ENCODE measurements at places on chromosomes 16 and 17.

GRCh38 chr17:80220736-80221215, 549 bp downstream of the SLC26A11 start:
- DNase-seq = no peak

DNA sequence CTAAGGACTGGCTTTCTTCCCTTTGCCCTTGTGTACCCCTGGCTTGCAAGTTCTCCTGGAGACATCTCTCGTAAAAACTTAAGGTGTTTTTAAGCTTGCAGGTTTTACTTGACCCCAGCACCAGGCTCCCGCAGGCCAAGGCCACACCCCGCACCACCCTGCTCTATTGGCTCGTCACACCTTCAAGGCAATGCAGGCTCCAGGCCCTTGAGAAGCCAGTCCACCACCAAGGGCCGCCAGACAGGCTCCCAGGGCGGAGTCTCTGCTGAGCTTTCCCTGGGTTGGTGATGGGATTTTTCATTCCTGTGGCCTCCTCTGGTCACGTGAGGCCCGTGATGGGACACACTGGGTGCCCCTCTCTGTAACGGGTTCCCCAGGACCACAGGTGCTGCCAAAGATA, 9.9 kb downstream of the CSNK1D start:
- no peak for DNase-seq

DNA sequence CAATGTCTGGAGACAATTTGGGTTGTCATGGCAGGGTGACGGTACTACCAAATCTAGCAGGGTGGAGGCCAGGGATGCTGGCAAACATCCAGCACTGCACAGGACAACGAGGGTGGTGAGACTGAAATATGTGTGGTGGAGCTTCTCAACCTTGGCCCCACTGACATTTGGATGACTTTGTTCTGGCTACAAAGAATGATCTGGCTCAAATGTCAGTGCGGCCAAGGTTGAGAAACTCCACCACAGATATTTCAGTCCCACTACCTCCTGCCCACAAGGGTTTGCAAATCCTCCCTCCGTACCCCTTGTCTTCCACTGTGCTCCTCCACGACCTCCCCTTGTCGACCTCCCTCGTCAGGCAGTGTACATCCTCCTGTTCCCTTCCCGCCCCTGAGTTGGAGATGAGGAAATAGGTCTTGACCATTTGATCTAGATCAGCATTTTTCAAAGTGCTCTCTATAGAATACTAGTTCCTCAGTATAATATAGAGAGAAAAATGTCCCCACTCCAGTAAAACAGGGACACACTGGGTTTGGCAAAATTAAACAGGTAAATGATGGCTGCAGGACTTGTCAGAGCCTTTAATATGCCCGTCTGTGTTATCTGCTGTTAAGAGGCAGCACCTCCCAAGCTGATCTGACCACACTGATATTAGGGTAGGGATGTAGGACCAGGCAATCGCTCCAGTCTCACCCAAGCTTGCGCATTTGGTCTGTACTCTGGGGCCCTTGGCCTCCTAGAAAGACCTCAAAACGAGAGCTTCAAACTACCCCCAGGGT, 6.8 kb downstream of the OSGIN1 start:
- DNase-seq = no peak

GRCh38 chr17:59093702-59094231, 12.9 kb downstream of the TRIM37 start:
- DNase-seq = no peak

GRCh38 chr16:75039941-75040340, 41.1 kb downstream of the ZNRF1 start:
- DNase-seq = no peak

- DNase-seq = no peak
These were observed 174.0 kb downstream of the KATNIP start for GRCh38 chr16:27723711-27724481.

DNA sequence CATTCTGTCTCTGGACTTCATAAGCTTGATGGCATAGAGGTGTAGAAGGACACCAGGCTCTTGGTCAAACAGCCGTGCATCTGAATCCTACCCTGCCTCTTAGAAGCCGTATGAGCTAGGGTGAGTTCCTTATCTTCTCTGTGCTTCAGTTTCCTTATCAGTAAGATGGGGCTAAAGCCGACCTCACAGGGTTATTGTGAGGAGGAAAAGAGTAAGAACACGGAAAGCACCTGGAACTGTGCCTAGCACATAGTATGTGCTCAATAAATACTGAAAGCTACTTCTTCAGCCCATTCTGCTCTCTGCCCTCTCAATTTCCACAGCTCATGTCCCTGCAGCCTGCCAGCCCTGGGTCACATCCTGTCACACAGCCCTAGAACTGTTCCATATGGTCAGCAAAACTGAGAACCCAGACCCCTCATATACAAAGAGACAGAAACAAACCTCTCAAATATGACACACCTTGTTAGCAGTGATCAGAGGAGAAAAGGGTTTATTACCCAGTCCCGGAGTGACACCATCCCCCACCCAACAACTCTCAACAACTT, 17.0 kb upstream of the UBTF start:
- DNase-seq = no peak

GRCh38 chr16:73210686-73211085, 162.8 kb upstream of the ZFHX3 start:
- DNase-seq = no peak

DNA sequence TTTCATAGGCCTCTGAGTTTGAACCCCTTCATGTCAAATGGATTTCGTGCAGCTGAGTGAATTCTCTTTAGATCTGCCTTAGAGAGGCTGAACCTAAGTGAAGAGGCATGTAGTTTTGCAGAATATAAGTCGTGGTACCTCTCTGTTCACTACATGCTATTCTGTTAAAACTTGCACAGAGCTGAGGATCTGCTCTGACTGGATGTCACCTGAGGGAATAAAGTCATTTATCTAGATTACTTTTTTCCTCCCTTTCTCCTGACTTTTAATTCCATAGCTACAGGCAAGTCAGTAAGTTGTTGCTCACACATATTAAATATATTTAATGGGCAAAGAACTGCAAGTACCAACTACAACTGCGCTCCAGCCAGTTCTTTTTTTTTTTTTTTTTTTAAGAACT, 64.7 kb downstream of the WNT3 start:
- no peak for DNase-seq

- DNase-seq = no peak
These were observed 141.9 kb downstream of the TMEM132E start for GRCh38 chr17:34721326-34721725.

- no peak for DNase-seq
These were observed 90.5 kb upstream of the SOX9 start for GRCh38 chr17:72030067-72030899.
